Sigmoid colon (tissue), 7 donors: ENCODE measurements at places on chromosomes 11 and 22. TPM values are rescaled to one million over a fixed set of nuclear protein-coding genes. Genes with fewer than 3 reads are reported as not detected.

The OR10A2 gene
- not detected for polyA plus RNA-seq

The C11orf52 gene
- polyA plus RNA-seq: 17.8 TPM

The DLAT gene
- polyA plus RNA-seq: 23.4 TPM

DNA sequence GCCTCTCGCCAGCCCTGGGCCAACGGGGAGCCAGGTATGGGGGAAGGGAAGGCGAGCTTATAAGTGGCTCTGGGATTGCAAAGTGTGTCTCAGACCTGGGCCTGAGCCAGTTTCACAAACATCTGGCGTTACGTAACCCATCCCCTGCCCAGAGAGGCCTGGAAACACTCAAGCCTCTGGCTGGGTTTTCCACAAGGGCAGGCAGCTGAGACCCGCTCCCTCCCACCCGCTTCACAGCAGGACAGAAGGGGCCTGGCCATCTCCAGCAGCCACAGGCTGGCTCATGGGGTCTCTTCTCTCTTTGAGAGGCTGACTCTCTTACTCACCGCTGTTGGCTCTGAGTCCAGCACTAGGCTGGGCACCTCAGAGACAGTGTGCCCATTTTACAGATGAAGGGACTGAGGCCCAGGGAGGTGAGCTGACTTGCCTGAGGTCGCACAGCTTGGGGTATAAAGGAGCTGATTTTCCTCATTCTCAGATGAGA is 44.5 kb downstream of the TRIOBP start:
- DNase-seq: peak; percentile 99

DNA sequence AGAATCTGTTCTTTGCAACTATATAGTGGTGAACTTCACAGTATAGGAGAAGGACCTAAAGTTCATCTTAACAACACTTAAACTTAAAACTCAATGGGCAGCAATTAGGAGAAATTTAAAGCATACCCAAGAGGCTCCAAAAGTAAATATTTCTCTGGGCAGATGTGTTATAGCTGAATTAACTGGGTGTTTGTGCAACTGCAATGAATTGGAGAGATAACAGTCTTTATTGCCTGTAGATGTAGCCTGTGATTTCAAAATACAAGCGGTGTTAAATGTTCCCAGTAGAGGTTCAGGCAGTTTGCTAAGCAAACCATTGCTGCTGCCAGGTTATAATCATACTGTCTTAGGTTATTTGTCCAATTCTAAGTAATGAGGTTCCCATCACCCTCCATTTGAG is 294.1 kb upstream of the MTNR1B start:
- no peak for DNase-seq

- DNase-seq: no peak
These were observed 41.9 kb downstream of the TOLLIP start for GRCh38 chr11:1267441-1268100.

DNA sequence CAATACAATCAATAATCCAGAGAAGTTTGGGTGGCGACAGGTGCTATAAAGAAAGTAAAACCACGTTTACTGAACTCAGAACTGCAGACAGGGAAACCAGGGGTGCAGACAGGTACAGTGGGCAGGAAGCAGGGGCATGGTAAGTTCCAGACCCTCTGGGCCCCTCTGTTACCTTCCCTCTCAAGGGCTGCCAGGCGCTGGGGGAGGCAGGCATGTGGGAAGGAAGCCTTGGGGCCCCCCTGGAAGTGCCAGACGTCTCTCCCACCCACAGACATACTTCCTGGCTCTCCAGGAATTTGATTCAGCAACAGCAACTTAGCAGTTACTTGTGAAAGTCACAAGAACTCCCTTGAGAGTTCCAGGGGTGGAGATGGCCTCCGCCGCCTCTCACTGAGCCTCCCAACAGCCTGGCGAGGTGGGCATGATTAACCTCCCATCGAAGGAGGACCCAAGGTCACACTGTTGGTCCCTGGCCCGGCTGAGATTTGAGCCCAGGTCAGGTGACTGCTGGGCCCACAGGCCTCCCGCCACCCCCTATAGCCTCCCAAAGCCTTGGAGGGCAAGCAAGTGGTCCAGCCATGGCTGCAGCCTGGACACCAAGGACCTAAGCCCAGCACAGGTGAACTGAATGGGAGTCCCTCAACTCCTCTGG is 14.1 kb upstream of the TSKU start:
- DNase-seq: no peak

- DNase-seq: no peak
These were observed 33.7 kb upstream of the PITPNB start for GRCh38 chr22:27952779-27953178.

- no peak for DNase-seq
These were observed 7.3 kb downstream of the CABP7 start for GRCh38 chr22:29727131-29727523.

GRCh38 chr11:68617925-68618809 is 66.2 kb upstream of the GAL start:
- DNase-seq: no peak

DNA sequence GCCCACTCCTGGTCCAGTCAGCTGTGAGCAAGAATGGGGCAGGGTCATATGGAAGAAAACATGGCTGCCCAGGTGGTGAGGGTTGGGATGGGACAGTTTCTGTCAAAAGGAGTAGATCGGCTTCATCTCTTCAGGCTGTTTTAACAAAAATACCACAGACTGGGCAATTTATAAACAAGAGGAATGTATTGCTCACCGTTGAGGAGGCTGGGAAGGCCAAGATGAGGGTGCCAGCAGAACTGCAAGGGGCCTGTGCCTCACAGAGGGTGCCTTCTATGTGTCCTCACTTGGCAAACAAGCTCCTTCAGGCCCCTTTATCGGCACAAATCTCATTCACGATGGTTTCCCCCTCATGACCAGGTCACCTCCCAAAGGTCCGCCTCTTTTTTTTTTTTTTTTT is 18.1 kb upstream of the RELT start:
- no peak for DNase-seq

DNA sequence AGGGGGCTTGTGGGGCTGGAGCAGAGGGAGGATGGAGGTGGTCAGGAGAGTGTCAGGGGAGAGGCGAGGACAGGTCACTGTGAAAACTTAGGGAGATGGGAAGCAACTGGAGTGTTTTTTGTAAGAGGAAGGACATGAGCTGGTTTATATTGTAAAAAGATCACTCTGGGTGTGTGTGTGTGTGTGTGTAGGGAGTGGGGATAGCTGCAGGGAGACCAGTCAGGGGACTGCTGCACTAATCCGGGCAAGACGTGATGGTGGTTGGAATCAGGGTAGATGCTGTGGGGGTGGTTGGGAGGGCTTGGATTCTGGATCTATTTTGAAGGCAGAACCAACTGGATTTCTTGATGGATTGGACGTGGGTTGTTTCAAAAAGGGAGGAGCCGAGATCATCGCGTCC is 11.3 kb upstream of the SYT7 start:
- DNase-seq: no peak

DNA sequence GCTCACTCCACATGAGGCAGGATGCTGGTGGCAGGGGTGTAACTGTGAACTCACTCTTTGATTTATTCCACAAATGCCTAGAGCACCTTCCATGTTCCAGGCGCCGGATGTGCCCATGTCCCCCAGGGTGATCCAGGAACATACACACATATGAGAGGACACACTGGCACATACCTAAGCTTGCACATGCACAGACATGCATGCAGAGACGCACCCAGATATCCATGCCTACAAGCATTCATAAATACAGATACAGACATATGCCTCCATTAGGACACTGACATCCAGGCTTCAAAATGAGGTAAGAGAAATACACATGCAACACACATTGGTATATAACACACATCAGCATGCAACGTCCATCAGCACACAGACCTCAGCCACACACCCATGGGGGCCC is 4.5 kb downstream of the OSM start:
- no peak for DNase-seq

GRCh38 chr11:40417627-40418026 is 1041.8 kb downstream of the LRRC4C start:
- DNase-seq: no peak

DNA sequence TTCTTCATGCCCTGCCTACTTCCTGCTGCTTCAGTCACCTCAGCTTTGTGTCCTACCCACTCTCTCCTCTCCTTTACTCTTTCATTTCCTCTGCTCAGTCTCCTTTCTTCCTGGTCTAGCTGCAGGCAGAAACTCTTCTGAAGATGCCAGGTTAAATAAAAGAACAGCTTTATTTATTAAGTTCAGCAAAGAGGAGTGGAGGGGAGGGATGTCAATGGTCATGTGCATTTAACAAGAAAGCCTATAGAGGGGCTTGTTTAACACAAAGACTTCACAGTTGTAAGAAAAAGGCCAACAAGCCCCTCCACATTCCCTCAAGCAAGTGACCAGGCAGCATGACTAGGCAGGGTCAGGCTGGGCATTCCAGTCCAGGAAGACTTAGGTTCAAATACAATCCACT is 609.2 kb downstream of the INSC start:
- DNase-seq: no peak

- DNase-seq: no peak
These were observed 12.9 kb upstream of the RAPSN start for GRCh38 chr11:47461876-47462275.

GRCh38 chr11:70820311-70820710 is 422.0 kb downstream of the CTTN start:
- DNase-seq: no peak

DNA sequence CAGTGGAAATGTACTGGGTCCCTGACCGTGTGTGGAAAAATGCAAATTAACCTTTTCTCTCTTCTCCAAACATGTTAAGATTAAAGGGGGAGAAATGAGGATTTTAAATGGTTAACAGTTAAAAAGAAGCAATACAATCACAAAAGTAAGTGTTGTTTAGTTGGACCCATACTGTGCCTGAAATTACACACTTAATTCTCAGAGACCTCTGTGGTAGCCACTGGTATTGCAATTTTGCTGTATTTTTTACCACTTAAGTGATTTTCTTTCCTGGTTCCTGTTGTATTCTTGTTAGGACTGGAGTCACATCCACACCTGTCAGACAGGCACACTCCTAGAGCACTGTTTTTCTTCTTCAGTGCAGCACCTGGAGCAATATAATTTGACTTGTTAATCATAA is 179.6 kb upstream of the PDGFD start:
- DNase-seq: no peak

GRCh38 chr22:49016909-49017481 is 810.7 kb downstream of the BRD1 start:
- DNase-seq: peak; percentile 41

DNA sequence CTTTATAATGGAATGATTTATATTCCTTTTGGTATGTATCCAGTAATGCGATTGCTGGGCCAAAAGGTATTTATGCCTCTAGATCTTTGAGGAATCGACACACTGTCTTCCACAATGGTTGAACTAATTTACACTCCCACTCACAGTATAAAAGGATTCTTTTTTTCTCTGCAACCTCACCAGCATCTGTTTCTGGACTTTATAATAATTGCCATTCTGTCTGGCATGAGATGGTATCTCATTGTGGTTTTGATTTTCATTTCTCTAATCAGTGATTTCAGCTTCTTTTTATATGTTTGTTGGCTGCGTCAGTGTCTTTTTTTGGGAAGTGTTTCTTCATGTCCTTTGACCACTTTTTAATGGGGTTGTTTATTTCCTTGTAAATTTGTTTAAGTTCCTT is 679.3 kb downstream of the JRKL start:
- no peak for DNase-seq
